ENCODE measurements at places on chromosomes 1 and 21.

DNA sequence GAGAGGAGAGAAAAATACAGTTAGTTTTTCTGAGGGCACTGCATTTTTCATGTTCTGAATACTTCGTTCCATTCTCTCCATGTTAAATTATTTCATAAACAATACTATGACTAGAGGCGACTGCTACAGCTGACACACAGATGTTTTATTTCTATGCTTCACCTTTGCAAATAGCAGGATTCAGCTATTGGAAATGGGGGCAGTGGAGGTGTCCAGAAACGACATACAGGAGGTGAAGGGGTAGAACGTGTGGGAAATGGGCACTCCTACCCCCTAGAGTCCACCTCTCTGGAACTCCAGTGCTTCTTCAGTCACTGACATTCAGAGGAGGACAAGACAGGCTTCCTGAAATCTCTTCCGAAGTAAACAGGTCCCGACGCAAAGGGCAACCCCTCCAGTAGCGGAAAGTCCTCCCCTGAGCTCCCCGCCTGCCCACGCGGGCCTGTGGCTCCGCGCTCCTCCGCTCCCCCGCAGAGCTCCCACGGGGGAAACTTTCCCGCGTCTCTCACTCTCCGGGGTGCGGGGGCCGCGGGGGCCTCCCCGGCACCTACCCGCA lies 480 bp downstream of the DPYD start:
- no peak for DNase-seq

GRCh38 chr1:101264697-101265096 lies 27.9 kb downstream of the S1PR1 start:
- DNase-seq = no peak

DNA sequence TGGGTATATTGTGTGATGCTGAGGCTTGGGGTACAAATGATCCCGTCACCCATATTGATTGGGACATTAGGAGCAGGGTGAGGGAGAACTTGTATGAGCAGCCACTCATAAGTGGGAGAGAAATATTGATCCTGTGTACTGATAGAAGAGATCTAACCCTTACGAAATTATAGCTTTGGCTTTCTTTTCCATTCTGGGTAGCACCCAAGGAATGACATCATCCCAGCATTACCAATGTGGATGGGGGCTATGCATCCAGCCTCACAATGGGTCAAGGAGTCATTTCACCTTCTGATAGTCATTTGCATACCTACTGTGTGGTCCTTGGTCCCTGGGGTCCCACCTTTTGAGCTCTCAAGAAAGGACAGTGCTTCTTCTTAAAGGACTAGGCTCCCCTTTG lies 1.9 kb upstream of the NAV1 start:
- DNase-seq = no peak

DNA sequence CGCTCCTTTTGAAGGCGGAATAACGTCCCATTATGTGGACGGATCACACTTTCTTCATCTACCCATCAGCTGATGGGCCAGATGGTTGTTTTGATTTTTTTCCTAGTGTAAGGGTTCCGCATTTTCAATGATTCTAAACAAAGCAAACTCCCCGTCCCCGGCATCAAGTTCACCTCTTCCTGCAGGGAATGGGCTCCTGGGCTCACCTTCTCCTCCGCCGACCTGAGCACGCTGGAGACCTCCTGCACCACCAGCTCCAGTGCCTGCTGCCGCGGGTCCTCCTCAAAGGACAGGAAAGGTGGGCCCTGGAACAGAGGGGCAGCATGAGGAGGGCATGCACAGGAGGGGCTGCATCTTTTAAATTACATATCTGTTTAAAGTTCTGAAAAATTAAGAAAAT lies 11.9 kb downstream of the C2CD2 start:
- no peak for DNase-seq

DNA sequence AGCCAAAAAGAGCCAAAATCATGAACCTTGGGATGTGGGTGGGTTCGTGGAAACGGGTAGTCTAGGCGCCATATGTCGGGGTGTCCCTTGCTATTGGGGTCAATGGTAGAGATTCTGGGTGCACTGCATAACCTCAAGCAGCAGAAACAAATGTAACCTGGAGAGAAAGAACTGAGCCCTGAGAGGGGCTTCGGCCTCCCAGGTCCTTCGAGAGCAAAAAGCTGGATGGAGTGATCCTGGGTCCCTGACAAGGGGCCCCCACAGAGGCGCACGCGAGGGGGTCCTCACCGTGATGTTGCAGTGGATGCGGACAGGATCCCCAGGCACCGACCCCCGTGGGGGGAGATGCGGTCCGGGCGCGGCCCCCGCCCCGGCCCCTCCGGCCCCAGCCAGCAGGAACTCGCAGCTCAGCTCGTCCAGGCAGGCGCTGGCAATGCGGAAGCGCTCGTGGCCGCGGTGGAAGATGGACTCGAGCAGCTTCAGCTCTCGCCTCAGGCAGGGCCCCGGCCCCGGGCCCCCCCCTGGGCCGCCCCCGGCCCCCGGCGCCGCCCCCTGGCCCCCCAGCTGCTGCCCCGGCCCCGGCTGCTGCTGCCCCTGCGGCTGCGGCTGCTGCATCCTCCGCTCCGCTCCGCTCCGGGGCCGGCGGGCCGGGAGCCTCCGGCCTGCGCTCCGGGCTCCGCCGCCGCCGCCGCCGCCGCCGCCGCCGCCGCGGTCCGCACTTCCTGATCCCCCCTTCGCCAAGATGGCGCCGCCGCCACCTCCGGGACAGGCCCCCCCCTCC lies at the start of gene UBE2Q1:
TSS of gene UBE2Q1 (minus strand) at position 724 of the 781 bp plus-strand sequence. CDS start at position 615, 109 bp downstream.
- no peak for DNase-seq

- DNase-seq = no peak
Measured at GRCh38 chr21:43364851-43365424, 62.0 kb downstream of the SIK1 start.

- no peak for DNase-seq
Measured at GRCh38 chr1:221933814-221934213, 191.9 kb upstream of the DUSP10 start.

GRCh38 chr21:28207436-28208173 lies 785.1 kb downstream of the LTN1 start:
- peak; percentile 63 for DNase-seq

DNA sequence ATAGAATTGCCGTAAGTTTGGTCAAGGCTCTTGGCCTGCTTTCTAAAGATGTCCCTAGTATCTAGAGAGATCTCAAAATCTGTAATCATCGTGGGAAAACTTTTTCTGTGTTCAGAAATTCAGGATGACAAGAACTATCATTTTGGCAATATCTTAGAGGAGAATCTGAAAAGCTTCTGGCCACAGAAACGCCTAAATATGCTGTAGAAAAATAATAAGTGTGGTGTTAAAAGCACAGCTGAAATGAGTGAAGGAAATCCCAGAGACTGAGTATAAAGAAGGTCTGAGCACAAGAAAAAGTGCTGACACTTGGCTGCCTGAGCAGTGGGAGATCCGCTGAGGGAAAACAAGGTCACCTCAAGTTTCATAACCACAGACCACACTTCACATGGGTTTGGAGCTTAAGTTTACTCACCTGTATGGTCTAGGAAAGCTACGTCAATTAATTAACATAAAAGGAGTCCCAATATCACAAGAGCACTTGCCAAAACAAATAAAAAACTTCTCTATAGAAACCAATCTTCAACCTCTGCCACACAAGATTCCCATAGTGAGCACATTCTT lies 235.2 kb upstream of the IRF2BP2 start:
- DNase-seq = no peak

DNA sequence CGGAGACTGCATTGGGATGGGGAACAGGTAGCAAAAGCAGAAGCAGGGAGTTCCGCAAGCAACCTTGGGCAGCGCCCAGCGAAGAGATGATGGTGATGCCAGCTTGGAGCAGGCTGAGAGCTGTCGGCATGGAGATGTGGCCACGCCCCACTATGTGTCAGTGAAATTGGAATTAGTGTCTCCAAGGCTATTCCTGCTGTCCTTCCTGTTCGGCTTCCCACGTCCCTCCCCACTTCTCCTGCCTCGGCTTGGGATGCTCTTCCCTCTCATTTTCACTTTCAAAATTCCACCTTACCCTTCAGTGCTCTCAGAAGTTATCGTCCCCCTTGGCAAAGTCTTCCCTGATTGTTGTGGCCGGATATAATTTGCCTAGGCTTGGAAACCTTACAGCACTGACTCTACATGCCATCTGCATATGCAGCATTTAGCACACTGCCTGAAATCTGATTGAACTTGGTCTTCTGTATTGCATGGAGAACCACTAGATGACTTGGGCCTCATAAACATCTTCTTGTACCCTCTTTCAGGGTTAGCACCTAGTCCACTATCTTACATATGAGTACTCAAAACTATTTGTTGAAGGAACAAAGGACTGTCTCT lies 270.7 kb upstream of the RUNX1 start:
- DNase-seq = no peak

GRCh38 chr1:84672080-84672854 lies 18.0 kb downstream of the SSX2IP start:
- no peak for DNase-seq

DNA sequence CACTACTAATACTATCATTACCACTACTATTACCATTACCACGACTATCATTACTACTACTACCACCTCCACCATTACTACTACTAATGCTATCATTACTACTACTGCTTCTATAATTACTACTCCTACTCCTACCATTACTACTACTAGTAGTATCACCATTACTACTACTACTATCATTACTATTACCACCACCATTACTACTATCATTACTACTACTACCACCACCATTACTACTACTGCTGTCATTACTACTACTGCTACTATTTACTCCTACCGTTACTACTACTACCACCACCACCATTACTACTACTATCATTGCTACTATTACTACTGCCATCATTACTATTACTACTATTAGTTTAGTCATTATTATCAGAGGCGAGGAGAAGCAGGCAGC lies 140.9 kb upstream of the KCNJ15 start:
- no peak for DNase-seq

- DNase-seq = no peak
Measured at GRCh38 chr1:81183553-81183952, 617.2 kb upstream of the ADGRL2 start.

DNA sequence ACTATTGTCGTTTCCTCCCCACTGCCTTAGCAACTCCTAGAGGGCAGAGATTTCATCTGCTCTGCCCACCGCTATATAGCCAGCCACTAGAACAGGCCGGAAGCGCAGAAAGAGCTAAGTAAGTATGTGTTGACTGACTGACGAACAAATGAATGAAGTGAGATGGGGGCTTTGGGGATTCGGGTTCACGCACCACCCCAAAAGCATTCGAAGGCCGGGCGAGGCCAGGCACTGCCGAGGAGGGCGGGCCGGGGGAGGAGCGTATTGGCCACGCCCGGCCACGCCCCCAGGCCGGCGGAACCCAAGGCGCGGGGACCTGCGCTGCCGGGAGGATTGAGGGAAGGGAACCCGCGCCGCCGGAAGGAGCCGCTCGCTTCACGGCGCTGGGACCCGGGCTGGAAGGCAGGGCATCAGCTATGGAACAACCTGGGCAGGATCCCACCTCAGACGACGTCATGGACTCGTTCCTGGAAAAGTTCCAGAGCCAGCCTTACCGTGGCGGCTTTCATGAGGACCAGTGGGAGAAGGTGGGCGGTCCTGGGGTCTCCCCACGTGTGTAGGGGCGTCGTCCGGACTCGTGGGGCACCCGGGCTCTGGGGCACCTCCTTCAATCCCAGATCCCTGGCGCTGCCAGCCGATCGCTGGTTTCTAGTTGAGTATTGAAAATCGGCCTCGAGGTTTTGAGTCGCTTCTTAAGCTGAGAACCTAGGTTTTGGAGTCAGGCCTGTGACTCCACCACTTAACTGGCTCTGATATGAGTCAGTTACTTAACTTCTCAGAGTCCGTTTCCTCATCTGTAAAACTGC lies at the start of gene TTC4:
TSS of gene TTC4 (plus strand) at position 369 of the 806 bp plus-strand sequence. CDS start at position 417, 48 bp downstream.
- peak; percentile 75 for DNase-seq

GRCh38 chr21:44883250-44883649 lies 9.8 kb upstream of the PTTG1IP start:
- no peak for DNase-seq

DNA sequence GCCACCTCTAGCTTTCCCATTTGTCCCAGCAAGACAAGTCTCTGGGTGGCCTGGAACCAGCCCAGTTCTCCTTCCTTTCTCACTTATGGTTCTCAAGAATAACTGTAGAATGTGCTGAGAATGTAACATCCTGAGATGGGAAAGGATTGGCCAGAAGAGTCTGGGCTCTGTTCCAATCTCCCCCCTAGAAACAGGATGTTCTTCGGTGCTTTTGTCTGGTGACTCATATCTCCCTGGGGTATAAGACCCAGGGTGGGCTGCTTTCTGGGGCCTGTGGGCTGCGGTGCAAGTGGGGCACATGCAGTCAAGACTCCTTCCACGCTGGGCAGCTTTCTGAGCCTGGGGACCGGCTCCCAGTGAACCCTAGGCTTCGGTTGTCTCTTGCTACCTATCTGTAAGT lies 251.2 kb upstream of the POU3F1 start:
- DNase-seq = no peak

DNA sequence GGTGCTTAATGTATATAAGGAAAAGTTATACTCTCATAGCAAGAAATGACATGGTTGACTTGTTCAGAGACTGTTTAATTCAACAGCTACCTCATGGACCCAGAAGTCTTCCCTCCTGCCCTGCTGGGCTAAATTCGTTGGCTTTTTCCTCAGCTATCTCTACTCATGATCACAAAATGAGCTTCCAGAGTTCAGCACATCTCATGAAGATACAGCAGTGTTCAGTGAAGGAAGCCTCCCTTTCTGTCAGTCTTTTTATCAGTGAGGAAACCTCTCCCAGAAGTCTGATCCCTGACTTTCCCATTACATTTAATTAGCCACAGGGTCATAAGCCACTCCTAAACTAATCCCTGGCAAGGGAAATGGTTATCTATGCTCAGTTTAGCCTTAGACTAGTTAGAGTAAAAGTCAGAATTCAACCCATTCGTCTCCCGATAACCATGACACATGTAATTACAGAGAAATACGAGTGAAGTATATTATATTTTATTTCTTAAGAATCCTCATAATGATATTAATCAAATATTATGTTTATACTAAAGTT lies 97.5 kb downstream of the DENND1B start:
- no peak for DNase-seq

GRCh38 chr1:107451715-107452114 lies 310.9 kb downstream of the NTNG1 start:
- DNase-seq = no peak

- DNase-seq = peak; percentile 48
Measured at GRCh38 chr1:156656806-156657740, 15.2 kb downstream of the BCAN start.
